ENCODE measurements at places on chromosomes 6 and 20.
A peak's percentile ranks its signal among the peaks of the same experiment; 100 is the strongest.

- DNase-seq = no peak
Observed at GRCh38 chr20:47172579-47172978, 183.9 kb downstream of the ZMYND8 start.

DNA sequence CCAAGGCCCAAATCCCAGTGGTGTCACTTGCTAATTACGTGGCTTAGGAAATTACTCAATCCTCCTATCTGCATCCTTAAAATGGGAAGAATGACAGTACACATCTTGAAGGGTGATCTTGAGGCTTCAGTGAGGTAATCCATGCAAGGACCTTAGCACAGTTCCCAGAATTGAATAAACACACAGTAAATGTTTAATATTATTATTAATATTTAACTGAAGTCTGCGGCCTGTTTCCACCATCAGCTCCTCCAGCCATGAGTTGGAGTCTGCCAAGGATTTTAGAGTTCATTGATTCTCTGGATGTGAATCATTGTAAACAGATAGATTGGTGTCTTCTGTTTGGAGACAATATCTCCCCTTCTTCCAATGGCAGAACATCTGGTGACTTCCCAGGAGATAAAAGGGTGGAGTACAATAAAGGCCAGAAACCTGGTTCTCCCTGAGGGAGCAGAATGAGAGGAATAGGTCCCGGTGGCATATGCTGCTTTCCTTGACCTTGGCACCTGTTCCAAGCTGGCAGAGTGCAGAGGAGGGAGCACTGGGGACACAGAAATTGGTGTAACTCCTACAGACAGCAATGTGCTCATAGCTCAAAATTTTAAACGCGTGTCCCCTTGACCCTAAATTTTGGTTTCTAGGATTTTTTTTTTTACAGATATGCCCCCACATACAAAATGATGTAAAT, 25.4 kb downstream of the UNC5CL start:
- DNase-seq = no peak

DNA sequence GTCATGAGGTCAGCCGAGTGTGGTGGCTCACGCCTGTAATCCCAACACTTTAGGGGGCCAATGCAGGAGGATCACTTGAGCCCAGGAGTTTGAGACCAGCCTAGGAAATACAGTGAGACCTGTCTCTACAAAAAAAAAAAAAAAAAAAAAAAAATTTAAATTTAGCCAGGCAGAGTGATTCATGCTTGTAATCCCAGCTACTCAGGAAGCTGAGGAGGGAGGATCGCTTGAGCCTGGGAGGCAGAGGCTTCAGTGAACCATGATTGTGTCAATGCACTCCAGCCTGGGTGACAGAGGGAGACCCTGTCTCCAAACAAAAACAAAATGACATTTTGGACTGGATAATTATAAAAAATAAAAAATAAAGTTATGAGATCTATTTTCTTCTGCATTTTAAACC, 56.2 kb downstream of the ADGRF1 start:
- DNase-seq = no peak

GRCh38 chr6:12009876-12010634, 2.1 kb upstream of the HIVEP1 start:
- DNase-seq = no peak

GRCh38 chr6:100484474-100484873, 19.8 kb upstream of the SIM1 start:
- DNase-seq = no peak

DNA sequence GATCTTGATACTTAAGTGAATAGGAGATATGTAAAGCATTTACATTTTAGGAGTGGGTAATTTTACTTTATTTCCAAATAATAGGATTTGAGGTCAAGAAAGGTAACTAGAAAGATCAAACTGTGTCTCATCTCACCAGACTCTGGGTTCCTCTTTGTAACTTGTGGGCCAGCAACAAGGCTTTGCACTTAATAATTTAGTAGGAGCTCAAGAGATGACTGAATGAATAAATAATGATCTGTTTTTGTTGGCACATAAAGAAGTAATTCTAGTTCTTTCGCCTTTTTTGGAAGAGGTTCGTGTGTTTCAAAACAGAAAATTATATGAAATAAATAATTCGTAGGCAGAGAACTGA, 67.4 kb upstream of the FABP7 start:
- no peak for DNase-seq

DNA sequence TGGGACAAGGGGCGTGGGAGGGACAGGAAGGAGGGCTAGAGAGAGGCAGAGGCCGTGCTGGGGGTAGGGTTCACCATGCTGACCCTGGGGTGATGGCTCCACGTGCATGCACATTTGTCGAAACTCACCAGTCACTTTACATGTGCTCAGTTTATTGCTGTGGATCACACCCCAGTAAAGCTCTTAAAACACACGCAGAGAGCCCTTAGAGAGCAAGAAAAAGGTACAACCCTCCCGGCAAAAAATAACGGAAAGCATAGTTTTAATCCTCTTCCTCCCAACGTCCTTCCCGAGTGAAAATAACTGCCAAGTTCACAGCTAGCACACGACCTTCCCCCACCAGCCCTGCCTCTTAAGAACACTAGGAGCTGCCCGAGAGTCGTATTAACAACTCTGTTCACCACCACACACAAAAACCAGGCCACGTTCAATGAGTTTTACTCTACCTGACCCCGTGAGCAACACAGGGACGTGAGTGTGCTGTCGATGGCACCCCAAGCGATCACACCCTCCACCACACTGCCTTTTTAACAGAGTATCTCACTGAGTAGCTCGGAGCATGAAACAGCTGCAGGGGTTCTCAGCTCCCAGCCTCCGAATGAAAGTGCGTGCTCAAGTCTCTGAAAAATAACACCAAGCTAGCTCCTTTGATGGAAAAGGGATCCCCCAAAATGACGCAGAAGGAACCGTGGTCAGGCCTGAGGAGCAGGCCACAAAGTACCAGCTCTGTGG, 39.7 kb downstream of the TAF4 start:
- DNase-seq = no peak

GRCh38 chr20:41098703-41099250, 38.6 kb upstream of the PLCG1 start:
- no peak for DNase-seq

DNA sequence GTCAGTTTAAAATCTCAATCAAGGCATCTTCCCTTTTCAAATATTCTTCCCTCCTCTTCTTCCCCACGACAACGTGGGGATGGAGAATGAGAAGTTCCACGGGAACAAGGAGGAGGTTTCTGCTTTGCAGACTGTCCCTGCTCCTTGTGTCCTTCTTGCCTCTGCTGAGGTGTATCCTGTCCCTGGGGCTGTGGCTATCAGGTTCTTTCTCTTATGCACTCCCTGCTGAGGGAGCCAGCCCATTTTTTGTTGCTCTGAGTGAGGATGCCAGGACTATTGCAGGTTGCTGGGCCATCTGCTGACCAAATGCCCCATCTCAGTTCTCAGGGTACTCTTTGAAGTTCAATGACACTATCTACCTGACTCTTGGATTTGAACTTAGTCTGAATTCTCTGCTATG, 533.6 kb downstream of the RNF144B start:
- no peak for DNase-seq

DNA sequence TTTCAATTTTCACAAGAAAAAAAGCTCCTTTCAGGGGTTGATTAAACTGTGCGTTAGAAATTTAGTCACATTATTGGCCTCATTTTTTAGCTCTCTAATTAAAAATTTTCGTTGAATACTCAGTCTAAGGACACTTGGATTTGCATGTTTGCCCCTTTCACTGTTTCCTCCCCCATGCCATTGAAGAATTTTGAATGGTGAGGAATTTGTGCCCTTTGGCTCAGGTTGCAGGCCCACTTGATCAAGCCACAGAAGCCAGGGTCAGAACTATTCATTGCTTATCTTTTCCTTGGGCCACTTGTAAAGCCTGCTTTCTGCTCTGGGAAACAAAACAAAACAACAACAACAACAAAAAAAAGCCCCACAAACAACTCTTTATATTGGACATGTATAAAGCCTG, 12.2 kb downstream of the LIN28B start:
- DNase-seq = no peak

DNA sequence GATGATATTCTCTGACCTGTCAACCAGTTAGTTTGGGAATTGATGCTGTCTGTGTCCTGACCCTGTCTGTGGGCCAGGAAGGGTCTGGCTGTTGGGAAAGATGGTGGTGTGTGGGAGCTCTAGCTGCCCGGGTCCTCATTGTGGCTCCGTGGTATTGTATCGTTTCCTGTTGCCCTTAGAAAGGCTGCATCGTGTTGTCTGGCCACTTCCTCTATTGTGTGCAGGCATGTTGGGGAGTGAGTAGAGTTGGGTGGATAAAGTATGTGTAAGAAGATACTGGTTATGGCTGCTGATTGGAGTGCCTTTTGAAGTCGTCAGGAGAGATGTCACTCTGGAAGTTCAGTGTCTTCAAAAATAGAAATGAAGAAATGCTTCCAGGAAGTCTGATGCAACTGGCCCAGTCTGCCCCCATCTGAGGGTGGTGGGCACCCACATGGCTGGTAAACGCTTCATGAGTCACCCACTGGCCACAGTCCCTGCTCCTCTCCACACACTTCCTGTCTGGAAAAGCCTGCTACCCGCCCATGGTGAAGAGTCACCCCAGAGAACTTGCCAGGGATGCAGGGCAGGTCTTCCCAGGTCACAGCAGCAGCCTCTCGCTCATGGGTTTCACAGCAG, 27.9 kb downstream of the PPARD start:
- peak; percentile 22 for DNase-seq

- DNase-seq = no peak
Observed at GRCh38 chr6:107493158-107494057, 3.5 kb downstream of the SOBP start.
